ENCODE measurements at places on chromosomes 6 and 20.

DNA sequence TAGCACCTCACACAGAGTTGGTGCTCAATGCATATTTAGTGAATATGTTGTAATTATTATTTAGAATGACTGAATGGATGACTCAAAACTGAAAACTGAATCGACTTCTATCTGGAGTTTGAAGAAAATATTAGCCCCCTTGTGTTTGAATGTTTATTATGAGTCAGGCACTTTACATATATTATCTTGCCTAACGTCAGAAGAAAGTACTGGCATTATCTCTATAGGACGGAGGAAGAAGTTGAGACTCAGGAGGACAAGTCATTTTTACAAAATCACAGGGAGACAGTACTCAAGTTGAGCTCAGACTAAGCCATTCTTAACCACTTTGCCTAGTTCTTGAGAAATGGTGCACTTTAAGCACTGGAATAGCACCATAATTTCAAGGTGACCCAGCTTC lies 684.0 kb downstream of the UTRN start:
- no peak for DNase-seq

DNA sequence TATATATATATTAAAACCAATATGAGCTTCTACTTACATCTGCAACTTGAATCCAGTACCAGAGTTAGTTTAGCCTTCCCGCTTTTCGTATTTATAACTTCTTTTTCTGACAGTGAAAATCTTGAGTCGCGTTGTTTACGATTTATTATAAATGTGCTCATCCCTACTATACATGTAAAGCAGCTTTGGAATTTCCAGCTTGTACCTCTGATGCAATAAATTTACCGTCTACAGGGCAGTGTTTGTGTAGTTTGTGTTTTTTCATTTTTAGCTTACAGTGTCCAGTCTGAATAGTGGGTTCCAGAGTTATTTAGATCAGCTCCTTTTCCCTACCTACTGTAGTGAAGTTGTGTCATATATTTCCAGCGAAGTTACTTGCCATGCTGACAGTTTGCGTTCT lies 66.3 kb downstream of the TIAM2 start:
- DNase-seq = no peak

DNA sequence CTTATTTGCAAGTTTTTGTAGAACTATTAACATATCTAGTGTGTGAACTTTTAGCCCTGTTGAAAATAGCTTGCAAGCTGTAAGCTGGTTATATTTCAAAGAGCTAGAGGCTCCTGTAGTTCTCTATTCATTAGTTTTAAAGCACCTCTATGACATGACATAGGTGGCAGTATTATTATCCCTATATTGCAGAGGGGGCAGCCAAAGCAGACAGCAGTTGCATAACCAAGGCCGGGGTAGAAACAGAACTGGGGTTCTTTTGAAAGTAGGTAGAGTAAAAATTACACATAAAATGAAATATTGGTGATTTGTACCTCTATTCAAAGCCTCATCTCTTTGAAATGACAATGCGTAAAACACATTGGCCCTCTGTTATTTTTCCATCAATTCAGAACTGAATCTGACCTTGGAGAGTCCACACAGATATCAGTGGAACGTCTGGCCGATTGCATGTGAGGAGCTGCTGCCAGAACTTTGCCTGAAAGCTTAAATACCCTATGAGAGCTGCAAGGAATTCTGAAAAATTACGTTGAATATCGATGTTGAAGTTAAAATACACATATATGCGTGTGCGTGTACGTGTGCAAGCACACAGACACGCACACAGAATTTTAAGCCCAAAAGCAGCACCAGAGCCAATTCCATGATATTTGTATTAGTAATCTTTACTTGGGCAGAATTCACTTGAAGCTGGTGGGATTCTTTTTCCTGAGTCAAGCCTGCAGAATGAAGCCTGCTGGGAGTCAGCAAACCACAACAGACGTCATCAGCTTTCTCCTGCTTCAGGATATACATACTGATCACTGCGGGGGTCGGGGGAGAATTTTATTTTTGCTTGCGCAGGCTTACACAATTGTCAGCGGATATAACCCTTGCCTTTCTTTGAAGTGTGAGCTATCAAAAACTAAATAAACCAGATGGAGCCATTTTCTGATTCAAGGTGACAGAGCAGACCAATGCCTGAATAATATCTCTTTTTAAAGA lies 163.2 kb downstream of the PDE7B start:
- DNase-seq = peak; percentile 32

- no peak for DNase-seq
These were observed 610.1 kb upstream of the ARID1B start for GRCh38 chr6:156167016-156167624.

GRCh38 chr6:106444777-106445507 lies 84.4 kb downstream of the CRYBG1 start:
- DNase-seq = peak; percentile 74

- DNase-seq = no peak
These were observed 89.4 kb downstream of the RTN4IP1 start for GRCh38 chr6:106539936-106540335.

- DNase-seq = peak; percentile 59
These were observed 288.9 kb downstream of the PREX1 start for GRCh38 chr20:48538856-48539255.

DNA sequence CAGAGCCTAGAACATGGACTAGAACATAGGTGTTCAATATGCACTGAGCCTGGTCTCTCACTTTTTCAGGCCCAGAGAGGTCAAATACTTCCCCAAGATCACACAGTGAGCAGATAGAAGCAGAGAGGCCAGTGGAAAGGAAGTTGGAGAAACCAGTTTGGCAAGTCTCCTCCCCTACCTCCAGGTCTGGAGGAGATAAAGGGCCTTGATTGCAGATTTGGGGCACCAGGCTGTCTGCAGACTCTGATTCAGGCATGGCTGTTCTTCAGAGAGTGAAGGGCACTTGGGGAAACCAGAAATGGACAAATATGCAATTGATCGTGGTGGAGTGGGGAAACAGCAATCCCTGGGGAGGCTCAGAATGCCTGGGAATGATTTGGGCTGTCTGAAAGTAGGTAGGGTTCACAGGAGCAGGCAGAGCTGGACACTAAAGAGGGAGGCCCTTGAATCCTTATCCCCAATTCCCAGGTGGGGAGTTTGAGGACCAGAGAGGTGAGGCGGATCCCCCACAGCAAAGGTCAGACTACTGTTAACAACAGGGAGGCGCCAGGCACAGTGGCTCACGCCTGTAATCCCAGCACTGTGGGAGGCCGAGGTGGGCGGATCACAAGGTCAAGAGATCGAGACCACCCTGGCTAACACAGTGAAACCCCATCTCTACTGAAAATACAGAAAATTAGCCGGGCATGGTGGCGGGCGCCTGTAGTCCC lies 2.3 kb downstream of the PEDS1 start:
- DNase-seq = no peak
